CD4-positive, alpha-beta memory T cell (primary cell): ENCODE measurements at places on chromosomes 1 and 21.

DNA sequence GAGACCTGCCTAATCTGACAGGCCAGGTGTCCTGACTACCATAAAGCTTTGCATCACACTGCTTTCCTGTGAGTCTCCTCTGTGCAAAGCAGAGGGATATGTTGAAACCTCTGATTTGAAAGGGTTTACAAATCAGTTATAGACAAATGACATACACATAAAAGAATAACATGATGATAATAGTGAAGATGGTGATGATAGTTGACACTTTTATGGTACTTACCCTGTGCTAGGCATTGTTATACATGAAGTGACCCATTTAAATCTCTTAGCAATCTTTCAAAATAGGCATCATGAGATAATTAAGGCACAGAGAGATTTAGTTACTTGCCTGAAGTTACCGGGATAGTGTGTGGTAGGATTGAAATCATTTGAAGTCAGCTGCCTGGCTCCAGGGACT, 34.1 kb upstream of the PKN2 start:
- DNase-seq: no peak

- DNase-seq: no peak
Measured at GRCh38 chr1:83641796-83642443, 357.0 kb downstream of the TTLL7 start.

DNA sequence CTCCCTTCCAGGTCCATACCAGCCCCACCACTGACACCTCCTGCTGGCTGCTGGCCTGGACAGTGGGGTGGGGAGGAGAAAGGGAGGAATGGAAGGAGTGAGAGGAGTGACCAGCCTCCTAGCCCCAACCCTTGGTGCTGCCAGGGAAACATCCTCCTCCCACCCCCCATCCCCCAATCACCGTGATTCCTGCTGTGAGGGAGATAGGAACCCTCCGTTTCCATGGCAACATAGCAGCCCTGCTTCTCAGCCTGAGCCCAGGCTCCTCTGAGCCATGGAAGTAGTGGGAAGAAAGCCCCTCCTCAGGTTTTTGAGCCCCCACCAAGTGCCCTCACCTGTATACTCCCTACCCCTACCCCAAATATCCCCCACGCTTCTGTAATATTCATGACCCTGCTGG, 44.4 kb upstream of the SCMH1 start:
- DNase-seq: no peak

- no peak for DNase-seq
Measured at GRCh38 chr1:13807209-13807608, 107.2 kb downstream of the PRDM2 start.

- DNase-seq: no peak
Measured at GRCh38 chr1:34406377-34406776, 229.7 kb downstream of the C1orf94 start.

GRCh38 chr1:86774305-86775295, 70.2 kb downstream of the SH3GLB1 start:
- DNase-seq: no peak

DNA sequence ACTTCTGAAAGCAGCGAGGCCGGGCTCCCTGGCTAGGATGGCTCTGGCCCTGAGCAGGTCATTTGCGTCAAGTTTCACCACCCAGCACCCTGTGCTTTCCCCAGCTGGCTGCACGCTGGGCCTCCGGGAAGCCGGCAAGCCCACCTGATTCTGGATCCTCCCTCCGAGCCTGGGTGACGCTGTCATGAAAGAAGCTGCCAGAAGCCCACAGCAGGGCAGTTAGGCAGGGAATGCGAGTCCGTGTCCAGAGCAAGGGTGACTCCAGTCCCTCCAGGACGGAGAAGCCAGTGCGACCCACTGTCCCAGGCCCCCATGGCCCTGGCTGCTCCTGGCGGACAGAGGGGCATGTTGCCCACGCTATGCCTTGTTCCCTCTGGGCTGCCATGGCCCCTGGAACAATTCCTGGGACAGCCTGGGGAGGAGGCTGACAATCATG, 44.4 kb upstream of the PCBP3 start:
- no peak for DNase-seq

DNA sequence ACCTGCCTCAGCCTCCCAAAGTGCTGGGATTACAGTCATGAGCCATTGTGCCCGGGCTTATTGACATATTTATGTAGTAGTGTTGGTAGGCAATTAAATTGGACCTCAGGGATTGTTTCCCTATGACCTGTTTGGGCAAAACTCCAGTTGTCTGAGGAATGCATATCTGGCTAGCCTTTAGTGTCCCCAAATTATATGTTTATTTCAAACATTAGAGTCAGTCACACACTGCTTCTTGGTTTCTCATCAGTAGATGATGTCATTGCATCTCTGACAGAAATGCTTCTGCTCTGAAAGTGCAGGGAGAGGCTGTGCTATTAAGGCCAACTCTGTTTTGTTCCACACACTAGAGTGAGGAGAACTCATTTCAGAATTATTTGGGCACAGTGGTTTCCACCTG, 12.5 kb downstream of the PIP5K1A start:
- no peak for DNase-seq

- no peak for DNase-seq
Measured at GRCh38 chr1:186463511-186463910, 2.6 kb upstream of the PDC start.
